ENCODE measurements at places on chromosomes 6 and 20. TPM values are rescaled to one million over a fixed set of nuclear protein-coding genes. Genes with fewer than 3 reads are reported as not detected.

- H3K4me3 ChIP-seq, result peak overlapping the region; percentile 5
- H3K36me3 ChIP-seq, result no peaks in the 10 kb centered on the region
- peak overlapping the region; percentile 88 for H3K27ac ChIP-seq
Measured at GRCh38 chr6:29976253-29976587, 33.9 kb downstream of the HLA-A start.

GRCh38 chr6:125498606-125499005 is 196.8 kb upstream of the HDDC2 start:
- no peak for DNase-seq
- no peaks in the 10 kb centered on the region for H3K36me3 ChIP-seq
- H3K4me1 ChIP-seq, result no peaks in the 10 kb centered on the region
- no peak overlapping the region for H3K4me3 ChIP-seq
- no peak overlapping the region for H3K27ac ChIP-seq
- H3K27me3 ChIP-seq, result no peaks in the 10 kb centered on the region

Gene NRSN1
- not detected for total RNA-seq

Gene MUC21
- 8.6 TPM for total RNA-seq
